NCI-H345 (cell line): ENCODE measurements at places on chromosomes 13 and 19.

DNA sequence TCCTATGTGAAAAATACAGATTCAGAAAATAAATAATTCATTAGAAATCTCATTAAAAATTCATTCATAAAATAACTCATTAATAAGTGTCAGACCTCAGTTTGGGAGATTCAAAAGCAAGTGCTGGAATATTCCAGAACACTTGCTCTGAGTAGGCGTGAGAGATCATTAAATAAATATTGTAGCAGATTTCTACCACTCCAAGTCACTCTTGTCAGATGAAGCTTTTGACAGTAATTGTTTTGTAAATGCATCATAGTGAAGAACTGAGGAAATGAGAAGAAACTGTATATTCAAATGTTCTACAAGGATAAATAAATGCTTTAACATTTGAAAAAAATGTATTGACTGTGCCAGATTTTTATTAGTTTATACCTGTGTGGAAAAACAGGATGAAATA lies 1228.1 kb downstream of the SLITRK1 start:
- DNase-seq, result no peak

GRCh38 chr19:49506575-49507105 lies 5.8 kb upstream of the FCGRT start:
- DNase-seq, result peak; percentile 36

- DNase-seq, result no peak
Measured at GRCh38 chr13:98226496-98226895, 49.4 kb upstream of the RNF113B start.

DNA sequence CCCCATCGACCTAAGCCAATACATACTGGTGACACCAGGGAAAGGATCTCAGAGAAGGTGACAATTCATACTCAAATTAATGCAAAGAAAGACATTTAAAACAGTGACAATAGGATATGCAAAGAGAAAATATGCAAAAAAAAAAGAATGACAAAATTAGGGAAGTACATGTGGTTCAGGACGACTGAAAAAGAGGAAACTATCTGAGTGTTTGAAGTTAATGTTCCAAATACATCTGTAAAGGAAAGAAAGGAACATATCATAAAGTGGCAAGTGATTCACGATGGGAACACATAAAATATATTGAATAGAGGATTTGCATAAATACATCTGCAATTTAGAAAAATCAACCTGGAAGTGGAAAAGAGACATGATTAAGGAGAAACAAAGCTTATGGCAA lies 441.4 kb downstream of the SLITRK5 start:
- DNase-seq, result no peak

DNA sequence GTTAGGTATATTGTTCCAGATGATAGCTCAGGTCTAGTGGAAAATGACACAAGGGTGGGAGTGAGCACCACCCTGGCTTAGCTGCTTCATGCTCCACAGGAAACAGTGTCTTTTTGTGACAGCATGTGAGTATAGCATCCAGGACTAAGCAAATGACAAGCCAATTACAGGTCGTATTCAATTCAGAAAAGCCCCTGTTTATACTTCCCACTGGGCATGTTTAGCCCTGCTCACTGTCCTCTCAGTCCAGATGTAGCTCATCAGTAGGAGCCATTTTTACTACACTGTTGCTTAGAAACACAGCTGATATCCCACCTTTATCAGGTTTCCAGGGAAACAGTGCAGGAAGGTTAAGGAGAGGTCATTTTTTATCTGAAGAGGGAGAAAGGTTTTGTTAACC lies 8.0 kb downstream of the ABHD13 start:
- peak; percentile 2 for DNase-seq

- no peak for DNase-seq
Measured at GRCh38 chr13:46620471-46620870, 67.5 kb downstream of the LRCH1 start.

- no peak for DNase-seq
Measured at GRCh38 chr19:58181902-58182576, 822 bp upstream of the ZNF274 start.

DNA sequence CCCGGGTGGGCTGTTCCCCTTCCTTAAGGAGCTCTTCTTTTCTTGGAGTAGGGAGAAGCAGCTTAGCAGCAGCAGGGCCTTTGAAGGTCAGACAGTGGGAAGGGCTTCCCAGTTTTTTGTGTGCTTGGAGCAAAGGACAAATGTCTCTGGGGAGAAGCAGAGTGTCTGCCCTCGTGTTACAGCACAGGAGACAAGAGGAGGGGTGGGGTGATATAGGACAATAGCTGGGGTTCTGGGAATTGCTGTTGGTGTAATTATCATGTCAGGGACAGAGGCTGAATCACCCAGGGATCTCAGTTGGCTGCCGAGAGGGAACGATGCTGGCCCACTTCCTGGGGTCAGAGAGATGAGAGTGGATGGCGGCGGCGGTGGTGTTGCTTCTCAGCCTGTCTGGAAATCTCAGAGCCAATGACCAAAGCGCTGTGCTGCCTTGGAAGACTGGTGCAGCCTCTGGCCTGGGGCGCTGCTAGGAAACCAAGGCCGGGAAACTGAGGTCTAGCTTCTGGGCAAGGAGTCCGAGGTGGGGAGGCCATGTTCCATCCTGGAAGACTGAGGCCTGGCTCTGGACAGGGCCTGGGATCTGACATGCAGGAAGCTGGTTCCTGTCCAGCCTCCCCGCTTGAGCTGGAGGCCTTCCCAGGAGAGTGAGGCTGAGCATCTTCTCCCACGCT lies 1.2 kb downstream of the INAFM1 start:
- peak; percentile 9 for DNase-seq

DNA sequence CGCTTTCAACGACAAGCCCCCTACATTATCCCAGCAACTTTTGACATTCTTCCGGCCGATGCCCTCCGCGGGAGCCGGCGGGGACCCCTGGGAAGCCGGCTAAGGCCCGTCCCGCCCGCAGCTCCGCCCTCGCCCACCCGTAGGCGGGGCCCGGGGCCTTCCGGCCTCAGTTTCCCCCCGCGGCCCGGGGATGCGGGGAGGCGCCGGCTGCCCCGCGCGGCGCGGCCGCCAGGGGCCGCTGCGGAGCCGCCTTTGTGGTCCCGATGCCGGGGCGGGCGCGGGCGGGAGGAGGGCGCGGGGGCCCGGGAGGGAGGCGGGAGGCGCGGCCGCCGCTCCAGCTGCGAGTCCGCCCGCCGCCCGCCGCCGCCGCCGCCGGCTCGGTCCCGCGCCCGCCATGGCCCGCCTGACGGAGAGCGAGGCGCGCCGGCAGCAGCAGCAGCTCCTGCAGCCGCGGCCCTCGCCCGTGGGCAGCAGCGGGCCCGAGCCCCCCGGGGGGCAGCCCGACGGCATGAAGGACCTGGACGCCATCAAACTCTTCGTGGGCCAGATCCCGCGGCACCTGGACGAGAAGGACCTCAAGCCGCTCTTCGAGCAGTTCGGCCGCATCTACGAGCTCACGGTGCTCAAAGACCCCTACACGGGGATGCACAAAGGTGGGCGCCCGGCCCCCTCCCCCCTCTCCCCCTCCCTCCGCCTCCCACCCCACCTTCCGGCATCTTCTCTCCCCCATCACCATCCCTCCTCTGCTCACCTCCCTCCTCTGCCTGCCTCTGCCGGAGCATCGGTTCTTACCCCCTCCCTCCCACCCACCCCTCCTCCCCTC lies at the start of gene CELF5:
CELF5 (plus strand) TSS at position 316 of the 823 bp plus-strand sequence; CDS start at position 395, 79 bp downstream.
- peak; percentile 72 for DNase-seq

- no peak for DNase-seq
Measured at GRCh38 chr19:49862391-49863253, 4.8 kb downstream of the PNKP start.

- no peak for DNase-seq
Measured at GRCh38 chr13:97499181-97499580, 65.2 kb downstream of the RAP2A start.

DNA sequence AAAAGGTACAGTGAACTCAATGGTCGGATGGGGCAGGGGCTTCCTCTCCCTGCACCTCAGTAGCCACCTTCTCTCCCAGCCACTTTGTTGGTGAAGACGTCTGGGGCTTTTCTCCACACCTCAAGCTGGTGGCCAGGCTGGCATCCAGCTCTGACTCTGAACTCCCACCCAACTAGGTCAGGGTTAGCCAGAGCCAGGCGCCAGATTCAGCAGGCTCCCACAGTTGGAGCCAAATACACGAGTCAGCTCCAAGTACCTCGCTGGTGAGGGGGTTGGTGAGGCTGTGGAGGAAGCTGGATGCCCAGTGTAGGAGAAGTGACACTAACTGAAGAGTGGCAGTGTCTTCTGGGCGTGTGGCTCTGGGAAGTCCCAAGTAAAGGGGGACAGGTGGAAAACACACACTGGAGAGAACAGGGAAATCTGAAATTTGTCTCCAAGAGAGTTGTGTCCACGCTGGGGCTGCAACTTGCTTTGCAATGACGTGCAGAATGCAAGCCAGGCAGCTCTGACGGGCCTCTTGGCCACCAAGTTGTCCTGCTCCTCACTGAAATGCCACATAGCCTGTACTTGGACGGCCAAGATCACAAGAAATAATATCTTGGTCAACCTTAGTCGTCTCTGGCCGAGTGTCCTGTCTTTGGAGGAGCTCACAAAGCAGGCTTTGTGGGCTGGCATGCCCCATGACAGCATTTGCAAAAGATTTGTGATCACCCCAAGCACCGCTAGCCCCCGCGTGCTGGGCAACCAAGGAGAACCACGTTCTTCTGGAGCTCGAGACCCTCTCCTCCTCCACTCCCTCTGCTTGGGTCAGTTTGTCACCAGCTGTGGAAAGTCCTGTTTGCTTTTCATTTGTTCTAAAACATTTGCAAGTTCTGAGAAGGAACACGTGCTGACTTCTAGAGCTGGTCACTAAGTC lies 18.1 kb downstream of the SLC7A1 start:
- DNase-seq, result no peak

DNA sequence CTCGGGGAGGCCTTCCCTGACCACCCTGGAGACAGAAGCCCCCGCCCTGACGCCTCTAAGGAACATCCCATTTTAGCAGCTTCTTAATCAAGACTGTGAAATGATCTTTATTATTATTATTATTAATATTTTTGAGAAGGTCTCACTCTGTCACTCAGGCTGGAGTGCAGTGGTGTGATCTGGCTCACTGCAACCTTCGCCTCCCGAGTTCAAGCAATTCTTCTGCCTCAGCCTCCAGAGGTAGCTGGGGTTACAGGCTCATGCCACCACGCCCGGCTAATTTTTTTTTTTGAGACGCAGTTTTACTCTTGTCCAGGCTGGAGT lies 3.6 kb upstream of the DAND5 start:
- DNase-seq, result no peak

DNA sequence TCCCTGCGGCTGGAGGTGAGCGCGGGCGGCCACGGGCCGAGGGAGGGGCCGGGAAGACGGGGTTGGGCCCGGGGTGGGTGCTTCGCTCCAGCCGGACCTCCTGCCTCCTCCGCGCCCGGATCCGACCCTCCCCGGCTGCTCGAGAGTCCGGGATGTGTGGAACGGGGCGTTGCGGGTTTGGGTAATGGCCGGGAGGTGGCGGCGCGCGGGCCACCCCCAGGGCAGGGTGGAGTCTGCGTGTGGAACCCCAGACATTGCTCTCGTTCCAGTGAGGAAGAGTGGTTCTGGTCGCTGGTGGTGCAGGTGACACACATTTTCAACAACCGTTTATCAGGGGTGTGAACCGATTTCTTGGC lies 38.8 kb downstream of the ARHGEF7 start:
- peak; percentile 57 for DNase-seq

DNA sequence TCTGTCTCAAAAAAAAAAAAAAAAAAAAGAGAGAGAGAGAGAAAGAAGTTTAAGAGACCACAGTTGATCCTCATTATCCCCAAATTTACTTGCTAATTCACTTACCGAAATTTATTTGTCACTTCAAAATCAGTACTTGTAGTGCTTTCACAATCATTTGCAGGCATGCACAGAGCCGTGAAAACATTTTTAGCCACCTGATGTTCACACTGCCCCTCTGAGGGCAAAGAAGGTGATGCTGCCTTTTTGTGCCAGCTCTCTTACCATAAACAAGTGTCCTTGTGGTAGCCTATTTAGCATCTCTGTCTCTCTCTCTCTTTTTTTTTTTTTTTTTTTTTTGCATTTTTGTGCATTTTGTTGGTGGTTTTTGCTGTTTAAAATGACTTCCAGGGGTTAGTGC lies 24.1 kb upstream of the CASP14 start:
- DNase-seq, result no peak

DNA sequence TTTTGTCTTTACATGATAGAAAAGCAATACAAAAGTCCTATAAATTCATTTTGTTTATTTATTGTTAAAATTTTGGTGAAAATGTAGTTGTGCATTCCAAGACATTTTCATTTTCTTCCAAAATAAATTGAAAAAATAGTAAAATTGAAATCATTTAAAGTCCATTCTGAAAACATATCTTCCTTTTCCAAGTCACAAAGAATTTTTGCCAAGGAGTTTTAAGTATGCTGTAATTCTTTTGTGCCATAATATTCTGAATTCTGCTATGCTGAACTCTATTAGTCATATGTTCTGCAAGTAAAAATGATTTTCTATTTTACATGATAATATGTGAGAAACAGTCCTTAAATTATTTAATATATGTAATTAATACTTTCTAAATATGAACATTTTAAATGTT lies 879.6 kb upstream of the SLC10A2 start:
- DNase-seq, result no peak

- DNase-seq, result no peak
Measured at GRCh38 chr13:29137995-29138394, 317.9 kb downstream of the MTUS2 start.

GRCh38 chr13:50365408-50366391 lies 350.5 kb downstream of the KCNRG start:
- peak; percentile 44 for DNase-seq

DNA sequence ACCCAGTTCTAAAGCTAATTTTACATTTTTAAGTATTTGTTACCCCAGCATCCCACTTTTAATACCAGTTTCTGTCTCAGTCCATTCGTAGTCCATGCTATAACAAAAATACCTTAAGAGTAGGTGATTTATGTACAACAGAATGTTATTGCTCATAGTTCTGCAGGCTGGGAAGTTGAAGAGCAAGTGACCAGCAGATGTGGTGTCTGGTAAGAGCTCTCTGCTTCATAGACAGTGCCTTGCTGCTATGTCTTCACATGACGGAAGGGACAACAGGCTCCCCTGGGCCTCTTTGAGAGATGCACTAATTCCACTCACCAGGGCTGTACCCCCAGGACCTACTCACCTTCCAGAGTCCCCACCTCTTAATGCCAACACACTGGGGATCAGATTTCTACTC lies 96.6 kb downstream of the COL4A2 start:
- DNase-seq, result no peak

DNA sequence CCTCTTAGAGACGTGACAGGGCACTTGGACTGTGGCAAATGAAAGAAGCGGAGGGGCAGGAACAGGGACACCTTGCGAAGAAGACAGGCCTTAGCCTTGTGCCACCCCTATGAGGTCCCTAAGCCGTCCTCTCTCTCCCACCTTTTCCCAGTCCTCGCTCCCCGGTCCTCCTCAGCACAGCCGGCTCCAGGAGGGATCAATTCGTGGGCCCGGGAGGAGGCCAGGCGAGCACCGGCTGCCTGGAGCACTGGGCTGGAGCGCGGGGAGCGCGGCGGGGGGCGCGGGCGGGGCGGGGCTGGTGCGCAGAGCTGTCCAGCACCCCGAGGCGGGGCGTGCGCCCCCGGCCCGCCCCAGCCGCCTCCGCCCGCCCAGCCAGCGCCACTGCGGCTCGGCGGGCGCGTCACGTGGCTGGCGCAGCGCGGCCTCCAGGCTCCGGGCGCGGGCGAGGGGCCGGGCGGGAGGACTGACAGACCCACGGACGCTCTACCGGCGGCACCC lies at the start of gene LRP3:
LRP3 (plus strand) TSS at position 466 of the 498 bp plus-strand sequence. CDS start 456 bp downstream, outside the sequence.
- DNase-seq, result peak; percentile 86

- DNase-seq, result no peak
Measured at GRCh38 chr13:89790696-89791095, 1556.8 kb upstream of the MIR17HG start.
